ENCODE measurements at places on chromosomes 12 and 14. TPM values are rescaled to one million over a fixed set of nuclear protein-coding genes. Genes with fewer than 3 reads are reported as not detected.
A peak's percentile ranks its signal among the peaks of the same experiment; 100 is the strongest.

- no peak for DNase-seq
- no peaks in the 10 kb centered on the region for H3K27me3 ChIP-seq
- no peaks in the 10 kb centered on the region for H3K36me3 ChIP-seq
- H3K27ac ChIP-seq = no peak overlapping the region
- no peaks in the 10 kb centered on the region for H3K4me1 ChIP-seq
These were observed 26.1 kb upstream of the MYF6 start for GRCh38 chr12:80681287-80681686.

DNA sequence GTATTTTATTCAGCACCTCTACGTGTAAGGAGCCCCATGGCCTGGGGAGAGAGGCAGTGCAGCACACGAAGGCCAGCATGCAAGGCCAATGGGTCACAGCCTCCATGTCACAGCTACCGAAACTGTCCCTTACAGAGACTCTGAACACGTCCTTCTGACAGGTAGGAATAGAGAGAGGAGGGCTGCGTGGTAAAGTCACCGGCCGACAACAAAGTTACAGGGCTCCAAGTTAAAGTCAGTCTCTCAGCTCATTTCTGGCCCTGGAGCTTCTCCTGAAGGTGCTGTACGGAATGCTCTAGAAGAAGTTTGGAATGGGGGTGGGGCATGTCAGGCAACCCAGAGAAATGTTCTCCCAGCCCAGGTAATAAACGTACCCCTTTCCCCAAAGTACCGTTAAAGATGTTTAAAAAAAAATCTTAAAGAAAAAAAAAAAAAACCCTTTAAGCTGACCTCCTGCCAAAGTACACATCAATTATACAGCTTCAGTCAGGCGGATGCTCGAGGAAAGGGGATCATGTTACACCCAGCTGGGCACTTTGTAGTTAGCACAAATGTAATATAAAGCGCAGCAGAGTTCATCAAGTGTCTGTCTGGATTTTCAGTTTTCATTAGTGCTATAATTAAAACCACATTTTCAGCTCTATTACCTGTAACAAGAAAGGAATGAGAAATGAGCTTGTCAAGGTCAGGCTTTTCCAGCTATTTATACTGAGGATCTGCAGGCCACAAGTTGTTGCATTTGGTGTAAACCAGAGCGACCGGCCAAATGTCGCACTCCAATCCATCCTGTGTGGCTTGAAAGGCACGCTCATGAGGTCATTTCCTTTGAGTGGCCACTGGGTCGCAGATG is 53.3 kb upstream of the CDKN3 start:
- H3K4me3 ChIP-seq = no peak overlapping the region
- no peaks in the 10 kb centered on the region for H3K27me3 ChIP-seq
- no peaks in the 10 kb centered on the region for H3K4me1 ChIP-seq

The RND1 gene
- 0.38 TPM for total RNA-seq

- no peak overlapping the region for H3K4me3 ChIP-seq
- peak overlapping the region; percentile 20 for H3K27ac ChIP-seq
- H3K27me3 ChIP-seq = no peaks in the 10 kb centered on the region
- H3K4me1 ChIP-seq = peaks cover 12% of the 10 kb centered on the region
These were observed 21.5 kb downstream of the ALDH2 start for GRCh38 chr12:111788178-111788654.

GRCh38 chr14:61125041-61125866 is 144.2 kb downstream of the SLC38A6 start:
- no peaks in the 10 kb centered on the region for H3K36me3 ChIP-seq
- no peak overlapping the region for H3K4me3 ChIP-seq
- peaks cover 1% of the 10 kb centered on the region for H3K4me1 ChIP-seq
- no peak for DNase-seq
- no peaks in the 10 kb centered on the region for H3K27me3 ChIP-seq

DNA sequence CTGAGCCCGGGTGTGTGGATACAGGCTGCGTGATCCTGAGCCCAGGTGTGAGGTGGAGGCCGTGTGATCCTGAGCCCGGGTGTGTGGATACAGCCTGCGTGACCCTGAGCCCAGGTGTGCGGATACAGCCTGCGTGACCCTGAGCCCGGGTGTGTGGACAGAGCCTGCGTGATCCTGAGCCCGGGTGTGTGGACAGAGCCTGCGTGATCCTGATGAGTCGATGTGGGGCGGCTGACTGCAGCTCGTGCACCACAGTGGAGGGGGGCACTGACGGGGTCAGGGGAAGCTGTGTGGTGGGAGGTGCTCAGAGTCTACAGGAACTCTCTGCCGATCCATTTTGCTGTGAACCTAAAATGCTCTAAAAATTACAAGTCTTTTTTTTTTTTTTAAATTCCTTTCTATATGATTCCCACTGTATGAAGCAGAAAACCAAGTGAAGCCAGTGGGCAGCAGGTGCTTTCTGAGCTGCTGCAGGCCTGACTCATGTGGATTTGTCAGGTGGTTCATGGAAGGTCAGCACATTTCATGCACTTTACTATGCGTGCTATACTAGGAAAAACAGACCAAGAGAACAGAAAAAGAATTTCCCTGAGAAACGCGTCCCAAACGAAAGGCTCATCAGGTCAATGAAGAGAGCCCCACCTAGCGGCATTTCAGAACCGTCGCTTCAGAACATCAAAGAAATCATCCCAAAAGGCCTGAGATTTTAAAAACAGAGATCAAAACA is 19.3 kb downstream of the BRF1 start:
- no peaks in the 10 kb centered on the region for H3K27me3 ChIP-seq
- no peak for DNase-seq
- H3K4me1 ChIP-seq = peaks cover 2% of the 10 kb centered on the region
- no peak overlapping the region for H3K27ac ChIP-seq
- H3K36me3 ChIP-seq = no peaks in the 10 kb centered on the region

DNA sequence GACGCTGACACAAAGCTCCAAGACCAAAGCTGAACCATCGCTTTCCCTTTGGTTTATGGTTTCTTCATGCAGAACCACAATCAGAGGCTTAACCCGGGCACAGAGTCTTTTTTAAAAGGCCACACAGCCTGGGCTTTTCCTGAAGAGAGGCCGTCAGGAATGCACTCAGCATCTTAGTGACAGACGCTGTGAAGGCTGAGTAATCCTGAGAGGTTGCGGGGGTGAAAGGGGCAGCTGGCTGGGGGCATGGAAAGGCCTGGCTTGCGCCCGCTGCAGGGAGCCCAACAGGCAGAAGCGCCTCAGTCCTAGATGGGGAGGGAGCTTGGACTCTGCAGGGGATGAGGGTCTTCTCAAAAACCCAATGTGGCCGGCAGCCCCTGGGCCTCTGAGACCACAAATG is 13.6 kb downstream of the CTDSP2 start:
- no peaks in the 10 kb centered on the region for H3K36me3 ChIP-seq
- peaks cover 55% of the 10 kb centered on the region for H3K4me1 ChIP-seq
- peak overlapping the region; percentile 46 for H3K27ac ChIP-seq

GRCh38 chr12:62562846-62563245 is 96.2 kb downstream of the MON2 start:
- H3K4me3 ChIP-seq = no peak overlapping the region
- H3K27me3 ChIP-seq = no peaks in the 10 kb centered on the region
- no peak for DNase-seq

The TGFB3 gene
- total RNA-seq = 5.7 TPM

- DNase-seq = no peak
- no peak overlapping the region for H3K4me3 ChIP-seq
- no peaks in the 10 kb centered on the region for H3K27me3 ChIP-seq
- peaks cover 7% of the 10 kb centered on the region for H3K4me1 ChIP-seq
- no peak overlapping the region for H3K27ac ChIP-seq
These were observed 62.7 kb upstream of the FBRSL1 start for GRCh38 chr12:132427174-132427768.

DNA sequence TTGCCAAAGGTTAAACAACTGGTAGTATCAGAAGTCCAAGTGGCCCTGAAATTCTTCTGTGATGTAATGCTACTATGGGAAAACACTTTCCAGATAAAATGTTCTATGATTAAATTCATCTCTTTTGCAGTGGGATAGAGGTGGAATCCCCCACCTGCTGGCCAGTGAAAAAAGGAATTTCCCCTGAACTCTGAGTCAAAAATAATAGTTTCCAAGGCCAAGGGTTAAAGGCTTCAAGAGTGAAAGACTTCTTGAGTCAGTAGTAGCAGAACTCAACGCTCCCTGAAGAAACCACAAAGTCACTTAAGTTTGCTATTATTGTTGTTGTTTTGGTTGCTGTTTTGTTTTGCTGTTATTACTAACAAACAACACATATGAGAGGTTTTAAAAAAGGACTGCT is 330.8 kb downstream of the SOX5 start:
- H3K4me1 ChIP-seq = no peaks in the 10 kb centered on the region
- H3K4me3 ChIP-seq = no peak overlapping the region
- H3K27ac ChIP-seq = no peak overlapping the region
- no peaks in the 10 kb centered on the region for H3K36me3 ChIP-seq
- no peaks in the 10 kb centered on the region for H3K27me3 ChIP-seq

DNA sequence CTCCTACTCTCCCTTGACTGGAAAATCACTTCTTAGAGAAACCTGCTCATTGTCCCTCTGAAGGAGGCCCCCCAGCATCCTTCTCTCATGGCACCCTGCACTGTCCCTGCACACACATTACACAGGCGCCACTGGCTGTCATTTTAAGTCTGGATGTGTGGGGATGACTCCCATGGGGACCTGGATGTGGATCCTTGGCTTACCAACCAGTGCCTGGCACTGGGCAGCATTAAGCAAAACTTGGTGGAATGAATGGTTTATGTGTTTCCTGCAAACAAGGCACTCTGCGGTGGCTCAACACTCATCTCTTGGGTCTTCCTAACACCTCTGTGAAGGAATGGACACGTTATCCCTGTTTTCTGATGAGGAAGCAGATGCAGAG is 162.4 kb downstream of the RBM19 start:
- no peaks in the 10 kb centered on the region for H3K4me1 ChIP-seq
- no peaks in the 10 kb centered on the region for H3K27me3 ChIP-seq
- DNase-seq = no peak
- H3K36me3 ChIP-seq = no peaks in the 10 kb centered on the region

- H3K27me3 ChIP-seq = no peaks in the 10 kb centered on the region
- H3K4me1 ChIP-seq = peaks cover 19% of the 10 kb centered on the region
- H3K27ac ChIP-seq = peak overlapping the region; percentile 42
- H3K36me3 ChIP-seq = no peaks in the 10 kb centered on the region
- no peak for DNase-seq
- no peak overlapping the region for H3K4me3 ChIP-seq
These were observed 11.7 kb downstream of the TNFRSF1A start for GRCh38 chr12:6330192-6330591.

The WASHC4 gene
- 44.5 TPM for total RNA-seq

GRCh38 chr14:52922059-52922458 is 28.8 kb downstream of the FERMT2 start:
- H3K27me3 ChIP-seq = no peaks in the 10 kb centered on the region
- H3K4me1 ChIP-seq = peaks cover 20% of the 10 kb centered on the region
- no peak overlapping the region for H3K27ac ChIP-seq
- H3K36me3 ChIP-seq = no peaks in the 10 kb centered on the region

GRCh38 chr12:107748472-107748871 is 12.5 kb downstream of the PRDM4 start:
- H3K27ac ChIP-seq = no peak overlapping the region
- H3K36me3 ChIP-seq = no peaks in the 10 kb centered on the region
- no peak overlapping the region for H3K4me3 ChIP-seq
- H3K4me1 ChIP-seq = peaks cover 7% of the 10 kb centered on the region
- no peak for DNase-seq

DNA sequence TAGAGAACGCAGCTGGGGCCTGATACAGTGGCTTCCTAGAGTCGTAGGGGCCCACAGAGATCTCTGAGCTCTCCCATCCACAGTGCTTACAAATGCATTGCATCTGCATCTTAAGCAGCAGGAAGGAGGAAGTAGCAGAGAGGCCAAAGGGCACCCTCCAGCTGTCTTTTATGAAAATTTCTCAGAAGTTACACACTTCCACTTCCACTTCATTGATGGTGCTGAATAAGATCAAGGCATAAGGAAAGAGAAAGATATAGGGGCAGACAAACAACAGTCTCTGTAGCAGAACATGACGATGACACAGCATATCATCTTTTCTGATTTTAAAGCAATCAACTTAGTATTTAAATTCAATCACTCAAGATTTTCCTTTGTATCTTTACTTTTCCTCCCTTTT is 51.6 kb upstream of the ABCC9 start:
- no peak for DNase-seq
- H3K36me3 ChIP-seq = no peaks in the 10 kb centered on the region
- H3K27ac ChIP-seq = no peak overlapping the region
- no peaks in the 10 kb centered on the region for H3K27me3 ChIP-seq
- no peak overlapping the region for H3K4me3 ChIP-seq
- no peaks in the 10 kb centered on the region for H3K4me1 ChIP-seq

GRCh38 chr14:31945701-31946100 is 131.4 kb upstream of the ARHGAP5 start:
- H3K27ac ChIP-seq = no peak overlapping the region
- no peaks in the 10 kb centered on the region for H3K36me3 ChIP-seq
- no peaks in the 10 kb centered on the region for H3K4me1 ChIP-seq
- no peak for DNase-seq
- H3K4me3 ChIP-seq = no peak overlapping the region

GRCh38 chr14:105940534-105941225 is 414.3 kb downstream of the TMEM121 start:
- H3K27ac ChIP-seq = no peak overlapping the region
- no peaks in the 10 kb centered on the region for H3K4me1 ChIP-seq
- DNase-seq = no peak
- no peaks in the 10 kb centered on the region for H3K36me3 ChIP-seq
- no peak overlapping the region for H3K4me3 ChIP-seq

DNA sequence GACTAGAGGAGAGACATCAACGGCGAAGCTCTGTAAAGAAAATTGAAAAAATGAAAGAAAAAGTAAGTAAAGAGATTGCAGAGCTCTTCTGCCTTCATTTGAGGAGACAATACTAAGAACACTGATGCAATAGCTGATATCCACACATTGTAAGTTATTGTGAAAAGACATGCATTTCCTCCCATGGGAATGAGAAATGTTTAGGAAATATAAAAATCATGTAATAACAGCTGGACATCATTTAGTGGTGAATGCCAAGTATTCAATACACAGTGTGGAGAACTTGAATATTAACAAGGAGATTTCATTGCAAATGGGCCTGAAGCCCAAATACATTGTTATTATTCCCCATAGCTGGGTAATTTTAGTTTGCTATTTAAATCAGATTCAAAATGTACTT is 179.2 kb downstream of the KICS2 start:
- H3K4me3 ChIP-seq = no peak overlapping the region
- H3K27ac ChIP-seq = no peak overlapping the region
- H3K27me3 ChIP-seq = no peaks in the 10 kb centered on the region
- H3K36me3 ChIP-seq = no peaks in the 10 kb centered on the region

DNA sequence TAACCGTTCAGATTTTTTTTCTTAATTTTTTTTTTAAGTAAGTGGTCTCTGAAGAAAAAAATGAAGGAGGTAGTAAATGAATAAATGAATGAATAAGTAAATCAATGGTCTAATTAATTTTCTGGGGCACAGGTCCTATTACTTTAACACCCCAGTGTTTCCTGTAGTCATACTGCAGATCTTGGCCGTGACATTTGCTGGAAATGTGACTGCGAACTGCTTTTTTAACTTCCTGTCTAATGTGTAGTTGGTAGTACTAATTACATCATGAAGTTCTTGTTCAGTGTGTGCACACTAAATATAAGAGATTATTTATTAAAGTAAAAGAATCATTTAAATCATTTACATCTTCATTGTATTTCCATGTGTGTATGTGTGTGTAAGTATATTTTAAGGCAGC is 45.4 kb downstream of the AEBP2 start:
- H3K4me3 ChIP-seq = no peak overlapping the region

- H3K27me3 ChIP-seq = no peaks in the 10 kb centered on the region
- no peaks in the 10 kb centered on the region for H3K36me3 ChIP-seq
- DNase-seq = no peak
- H3K4me3 ChIP-seq = no peak overlapping the region
These were observed 39.1 kb upstream of the GZMB start for GRCh38 chr14:24673059-24673458.

All from ovary (tissue), 10 donors.